Stimulated activated CD4-positive, alpha-beta T cell treated with anti-CD3 and anti-CD28 coated beads, Interleukin-12 subunit alpha, Interleukin-12 subunit beta, amount 100 ng/mL, for 48 hours (primary cell): ENCODE measurements at places on chromosomes 16 and 17.

DNA sequence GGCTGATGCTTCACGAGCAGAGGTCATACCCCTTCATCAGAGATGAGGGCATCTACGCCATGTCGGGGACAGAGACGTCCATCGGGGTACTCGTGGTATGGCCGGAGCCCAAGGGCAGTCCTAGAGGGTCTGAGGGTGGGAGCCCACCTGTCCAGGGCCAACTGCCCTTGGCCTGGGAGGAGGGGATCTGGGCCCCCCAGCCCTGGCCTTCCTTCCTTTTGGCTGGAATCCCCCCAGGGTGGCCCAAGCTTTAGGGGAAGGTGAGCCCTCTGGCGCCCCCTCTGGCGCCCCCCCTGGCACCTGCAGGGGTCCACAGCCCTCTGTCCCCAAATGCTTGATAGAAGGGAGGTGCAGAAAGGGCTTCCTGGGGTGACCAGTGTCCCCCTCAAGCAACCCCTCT, 69.3 kb downstream of the SCNN1B start:
- DNase-seq: no peak

DNA sequence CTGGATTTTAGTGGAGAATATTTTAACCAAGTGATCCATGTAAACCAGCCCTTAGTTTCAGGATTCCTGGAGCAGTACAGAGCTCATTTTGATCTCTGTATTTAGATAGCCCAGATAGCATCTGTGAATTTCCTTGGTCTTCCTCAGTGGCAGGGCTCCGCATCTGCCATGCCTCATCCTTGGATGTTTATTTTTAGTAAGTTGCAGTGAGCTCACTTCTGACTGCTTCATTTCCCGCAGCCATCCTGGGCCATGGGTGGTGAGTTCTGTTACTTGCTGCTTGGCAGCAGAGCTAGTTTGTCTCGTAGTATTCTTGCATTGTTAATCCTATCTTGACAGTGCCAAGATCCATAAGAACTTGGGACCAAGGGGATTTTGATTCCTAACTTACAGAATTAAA, 33.7 kb downstream of the IST1 start:
- no peak for DNase-seq

- no peak for DNase-seq
These were observed 240.9 kb downstream of the KIF2B start for GRCh38 chr17:54063639-54064038.

GRCh38 chr17:81509207-81509971, 3.2 kb downstream of the ACTG1 start:
- no peak for DNase-seq

DNA sequence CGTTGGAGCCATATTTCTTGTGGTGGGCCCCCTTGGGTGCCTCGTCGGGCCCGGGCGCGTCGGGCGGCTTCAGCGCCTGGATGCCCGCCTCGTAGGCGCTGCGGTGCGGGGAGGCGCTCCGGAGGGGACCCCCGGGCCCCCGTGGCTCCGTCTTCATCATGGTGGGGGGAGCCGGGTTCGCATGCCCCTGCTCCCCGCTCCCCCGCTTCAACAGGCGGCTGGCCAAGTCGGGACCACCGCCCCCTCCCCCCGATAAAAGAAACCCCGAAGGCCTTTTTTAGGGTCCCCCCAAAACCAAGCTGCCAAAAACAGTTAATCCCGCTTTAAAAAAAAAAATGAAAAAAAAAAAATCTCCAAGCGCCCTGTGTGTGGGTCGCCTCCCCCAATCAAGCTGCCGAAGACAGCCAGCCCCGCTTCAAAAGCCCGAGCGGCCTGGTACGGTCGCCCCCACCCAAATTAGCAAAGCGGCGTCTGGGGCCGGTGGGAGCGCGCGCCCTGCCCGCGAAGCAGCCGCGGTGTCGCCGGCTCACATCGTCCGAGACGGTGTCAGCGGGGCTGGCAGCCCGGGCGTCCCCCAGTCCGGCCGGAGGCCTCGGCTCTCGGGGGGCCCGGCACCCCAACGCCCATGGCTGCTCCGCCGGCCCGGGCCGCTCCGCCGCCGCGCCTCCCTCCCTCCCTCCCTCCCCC, at the start of gene PPP1R9B:
TSS of gene PPP1R9B (minus strand) at position 324 of the 687 bp plus-strand sequence. CDS start at position 160, 164 bp downstream.
- DNase-seq: no peak

DNA sequence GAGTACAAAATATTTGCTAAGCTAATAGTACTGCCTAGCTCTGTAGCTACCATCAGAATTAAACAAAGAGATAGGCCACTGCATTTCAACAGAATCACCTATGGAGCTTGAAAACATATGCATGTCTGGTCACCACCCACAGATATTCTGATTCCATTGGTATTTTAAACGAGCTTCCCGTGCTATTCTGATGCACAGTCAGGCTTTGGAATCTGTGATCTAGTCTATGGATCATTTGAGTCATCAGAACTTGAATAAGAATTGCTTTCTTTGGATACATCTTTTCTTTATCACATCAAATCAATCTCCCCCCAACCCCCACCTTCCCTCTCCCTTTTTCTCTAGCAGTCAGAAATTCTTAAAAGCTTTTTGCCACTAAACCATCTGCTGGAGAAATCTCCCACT, 124.7 kb downstream of the NPIPB5 start:
- no peak for DNase-seq

DNA sequence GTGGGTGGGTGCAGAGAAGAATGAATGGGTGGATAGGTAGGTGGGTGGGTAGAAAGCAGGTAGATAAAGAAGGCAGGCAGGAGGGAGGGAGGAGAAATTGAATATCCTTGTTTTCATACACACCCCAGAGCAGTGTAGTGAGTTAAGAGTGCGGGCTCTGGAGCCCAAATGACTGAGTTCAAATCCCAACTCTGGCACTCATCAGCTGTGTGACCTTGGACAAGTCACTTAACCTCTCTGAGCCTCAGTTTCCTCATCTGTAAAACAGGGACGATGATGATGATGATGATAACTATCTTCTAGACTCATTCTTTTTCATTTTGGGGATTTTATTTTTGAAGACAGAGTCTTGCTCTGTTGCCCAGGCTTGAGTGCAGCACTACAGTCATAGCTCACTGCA, 2.0 kb upstream of the IL21R start:
- no peak for DNase-seq

DNA sequence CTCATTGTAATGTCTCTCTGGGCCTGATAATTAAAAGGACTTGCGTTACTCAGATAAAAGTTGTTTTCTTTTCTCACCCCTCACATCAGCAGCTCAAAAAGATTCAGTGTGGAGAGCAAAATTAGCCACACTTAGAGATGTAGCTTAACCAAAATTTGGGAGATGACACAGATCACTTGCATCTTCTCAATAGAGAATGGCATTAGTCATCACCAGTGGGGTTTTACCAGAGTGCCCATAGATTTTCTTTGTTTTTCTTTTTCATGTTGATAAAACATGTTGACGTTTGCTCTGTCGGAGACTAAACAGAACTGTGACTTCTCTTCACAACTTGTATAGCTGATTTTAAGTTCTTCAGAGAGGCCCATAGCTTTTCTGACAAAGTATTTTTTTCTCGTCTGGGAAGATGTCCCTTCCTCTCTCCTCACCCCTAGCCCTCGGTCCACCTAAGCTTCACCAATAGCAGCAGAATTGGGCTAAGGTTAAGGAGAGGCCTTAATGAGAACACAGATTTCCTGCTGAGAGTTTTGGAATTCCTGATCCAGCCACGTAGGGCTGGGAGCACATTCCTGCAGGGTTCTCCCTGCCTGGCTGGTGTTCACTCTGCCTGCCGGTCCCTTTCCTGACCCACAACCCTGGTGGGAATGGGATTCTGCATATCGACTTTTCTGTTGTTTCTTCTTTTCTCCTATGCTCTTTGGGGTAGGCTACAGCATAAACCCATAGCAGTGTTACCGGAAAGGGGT, 92.6 kb downstream of the CACNG3 start:
- no peak for DNase-seq

- DNase-seq: no peak
These were observed 64.0 kb upstream of the SOX9 start for GRCh38 chr17:72056727-72057290.

- no peak for DNase-seq
These were observed 69.6 kb upstream of the TEKT1 start for GRCh38 chr17:6901086-6901485.

- no peak for DNase-seq
These were observed 37.9 kb downstream of the GSG1L start for GRCh38 chr16:28025631-28026030.
